ENCODE measurements at places on chromosomes 16 and 17. TPM values are rescaled to one million over a fixed set of nuclear protein-coding genes. Genes with fewer than 3 reads are reported as not detected.

ATP1B2 gene
- not detected for total RNA-seq

- peak; percentile 64 for DNase-seq
Observed at GRCh38 chr17:3915995-3916696, at the start of gene P2RX1. Gene P2RX1, minus strand, starts transcription at chr17:3916465. Its CDS starts 240 bp downstream, at chr17:3916225.

DNA sequence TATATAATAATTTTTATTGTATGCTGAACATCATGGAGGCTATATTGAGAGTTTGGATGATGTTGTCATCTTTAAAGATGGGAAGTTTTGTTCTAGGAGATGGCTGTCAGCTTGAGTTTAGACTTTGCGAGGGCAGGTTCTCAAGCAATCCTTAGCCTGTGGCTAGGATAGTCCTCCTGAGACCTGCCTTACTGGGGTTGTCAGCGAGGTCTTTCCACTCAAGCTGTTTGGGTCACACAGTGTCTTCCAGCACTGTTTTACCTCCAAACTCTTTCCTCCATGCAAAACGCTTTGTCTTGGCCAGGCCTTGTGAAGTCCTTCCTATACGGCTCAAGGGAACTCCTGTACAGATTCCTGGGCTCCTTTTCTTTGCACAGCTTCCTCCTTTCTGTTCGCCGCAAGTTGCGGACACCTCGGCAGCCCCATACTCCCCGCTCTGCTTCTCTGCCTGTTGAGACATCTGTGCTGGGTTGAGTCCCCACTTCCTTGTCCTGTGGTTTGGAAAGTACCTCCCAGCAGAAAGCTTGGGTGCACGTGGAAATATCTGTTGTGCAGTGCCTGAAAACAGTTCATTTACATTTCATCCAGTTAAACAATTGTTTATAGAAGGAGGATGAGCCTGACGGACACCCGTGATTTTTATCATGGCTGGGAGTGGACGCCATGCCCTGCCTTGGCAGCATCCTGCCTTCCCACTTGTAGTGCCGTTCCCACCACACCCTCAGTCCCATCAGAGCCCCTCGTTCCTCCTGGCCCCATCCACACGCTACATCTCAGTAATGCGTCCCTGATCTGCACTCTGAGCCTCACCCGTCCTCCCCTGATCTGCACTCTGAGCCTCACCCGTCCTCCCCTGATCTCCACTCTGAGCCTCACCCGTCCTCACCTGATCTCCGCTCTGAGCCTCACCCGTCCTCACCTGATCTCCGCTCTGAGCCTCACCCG, 55.0 kb upstream of the CBFA2T3 start:
- DNase-seq: no peak

ANKRD40CL gene
- not detected for total RNA-seq

GRCh38 chr17:75822119-75822799, 21.9 kb downstream of the UNC13D start:
- no peak for DNase-seq

DNA sequence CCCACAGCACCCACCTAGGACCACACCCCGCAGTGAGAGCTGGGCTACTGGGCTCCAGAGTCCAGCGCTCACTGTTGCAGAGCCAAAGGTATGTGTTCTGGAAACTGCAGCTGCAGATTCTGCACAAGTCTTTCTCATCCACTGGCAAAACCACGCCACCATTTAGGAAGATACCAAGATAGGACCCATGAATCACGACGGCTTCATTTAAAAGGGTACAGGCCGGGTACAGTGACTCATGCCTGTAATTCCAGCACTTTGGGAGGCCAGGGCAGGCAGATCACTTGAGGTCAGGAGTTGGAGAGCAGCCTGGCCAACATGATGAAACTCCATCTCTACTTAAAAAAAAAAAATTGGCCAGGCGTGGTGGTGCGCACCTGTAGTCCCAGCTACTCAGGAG, 18.8 kb downstream of the FOXF1 start:
- peak; percentile 81 for DNase-seq

- DNase-seq: peak; percentile 96
Observed at GRCh38 chr17:40909351-40909750, 24.3 kb upstream of the KRT20 start.

DNA sequence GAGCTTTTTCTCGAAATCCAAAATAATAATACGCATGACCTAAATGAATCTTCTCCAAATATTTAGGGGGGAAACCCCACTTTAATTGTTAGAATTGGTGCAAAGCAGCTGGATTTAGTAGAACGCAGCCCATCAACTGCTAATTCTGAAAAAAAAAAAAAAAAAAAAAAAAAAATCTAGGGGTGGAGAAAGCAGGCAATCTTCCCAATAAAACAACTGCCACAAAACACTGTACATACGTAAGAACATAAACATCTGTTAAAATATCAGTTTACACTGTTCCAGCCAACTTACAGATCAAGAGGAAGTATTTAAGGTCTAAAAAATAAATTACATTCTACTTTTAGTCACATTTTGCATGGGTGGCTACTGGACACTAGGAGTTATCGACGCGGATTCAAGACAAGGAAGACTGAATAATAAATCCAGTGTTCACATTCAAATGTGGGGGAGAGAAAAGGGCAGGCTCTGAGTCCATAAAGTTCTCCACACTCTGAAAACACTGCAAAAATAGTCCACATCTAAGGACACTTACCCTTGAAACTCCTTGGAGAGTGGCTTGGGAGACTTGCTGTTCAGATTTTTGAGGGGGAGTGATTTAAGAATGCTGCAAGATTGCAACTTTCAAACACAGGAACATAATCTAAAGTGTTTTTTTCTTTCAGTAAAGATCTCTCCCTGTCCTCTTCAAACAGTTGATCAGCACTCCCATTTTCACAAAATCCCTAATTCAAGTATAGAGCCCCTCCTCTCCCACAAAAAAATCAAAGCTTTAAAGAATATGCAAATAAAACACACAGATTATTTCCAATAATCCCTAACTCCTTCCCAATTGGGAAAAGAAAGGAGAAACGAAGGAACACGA, 1.3 kb downstream of the APPBP2 start:
- DNase-seq: peak; percentile 25

DNA sequence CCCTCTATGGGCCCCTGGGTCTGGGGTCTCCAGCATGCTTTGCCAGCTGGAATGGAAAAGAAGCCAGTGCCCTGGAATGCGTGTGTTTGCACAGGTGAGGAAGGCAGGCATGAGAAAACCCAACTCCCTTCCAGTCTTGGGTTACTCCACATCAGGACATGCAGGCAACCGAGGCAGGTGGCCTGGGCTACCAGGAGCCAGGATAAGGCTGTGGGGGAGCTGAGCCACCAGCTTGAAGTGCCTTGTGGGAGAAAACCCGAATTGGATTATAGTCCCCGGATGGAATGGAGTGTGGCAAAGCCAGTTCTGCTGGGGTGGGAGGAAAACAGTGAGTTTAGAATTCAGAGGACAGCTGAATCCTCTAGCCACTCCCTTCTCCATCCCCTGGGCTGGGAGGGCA, 7.2 kb downstream of the SRCIN1 start:
- peak; percentile 86 for DNase-seq

DNA sequence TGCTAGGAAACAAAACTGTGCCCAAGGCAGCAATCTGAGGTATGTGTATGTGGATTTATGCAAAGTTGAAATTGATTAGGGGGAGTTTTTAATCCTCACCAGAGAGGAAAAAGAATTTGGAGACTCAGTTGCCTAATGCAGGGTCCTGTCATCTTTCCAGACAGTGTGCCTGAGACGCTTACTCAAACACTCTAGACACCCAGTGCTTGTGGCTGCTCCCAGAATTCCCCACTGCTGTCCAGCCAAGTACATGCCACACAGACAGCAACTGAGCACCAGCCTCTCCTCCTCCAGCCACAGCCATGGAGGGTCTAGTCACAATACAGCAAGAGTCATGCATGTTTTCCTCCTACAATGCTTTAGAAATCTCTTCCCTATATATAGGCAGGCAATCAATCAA, 118.1 kb downstream of the HIC1 start:
- no peak for DNase-seq

GRCh38 chr17:50425682-50426471, at the start of gene ACSF2:
Gene ACSF2, plus strand, starts transcription at chr17:50426218. Its CDS starts 44 bp downstream, at chr17:50426262.
- DNase-seq: peak; percentile 44

DNA sequence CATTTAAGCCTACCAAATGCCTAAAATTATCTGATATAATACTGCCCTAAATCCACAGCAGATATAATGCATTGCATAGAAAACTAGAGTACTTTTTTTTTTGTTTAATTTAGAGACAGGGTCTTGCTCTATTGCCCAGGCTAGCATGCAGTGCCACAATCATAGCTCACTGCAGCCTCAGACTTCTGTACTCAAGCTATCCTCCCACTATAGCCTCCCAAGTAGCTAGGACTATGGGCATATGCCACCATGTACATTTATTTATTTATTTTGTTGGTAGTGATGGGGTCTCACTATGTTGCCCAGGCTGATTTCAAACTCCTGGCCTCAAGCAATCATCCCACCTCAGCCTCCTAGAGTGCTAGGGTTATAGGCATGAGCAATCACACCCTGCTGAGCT, 20.0 kb downstream of the BRCA1 start:
- no peak for DNase-seq

GRCh38 chr16:81604960-81605383, 160.4 kb downstream of the CMIP start:
- DNase-seq: peak; percentile 72

DNA sequence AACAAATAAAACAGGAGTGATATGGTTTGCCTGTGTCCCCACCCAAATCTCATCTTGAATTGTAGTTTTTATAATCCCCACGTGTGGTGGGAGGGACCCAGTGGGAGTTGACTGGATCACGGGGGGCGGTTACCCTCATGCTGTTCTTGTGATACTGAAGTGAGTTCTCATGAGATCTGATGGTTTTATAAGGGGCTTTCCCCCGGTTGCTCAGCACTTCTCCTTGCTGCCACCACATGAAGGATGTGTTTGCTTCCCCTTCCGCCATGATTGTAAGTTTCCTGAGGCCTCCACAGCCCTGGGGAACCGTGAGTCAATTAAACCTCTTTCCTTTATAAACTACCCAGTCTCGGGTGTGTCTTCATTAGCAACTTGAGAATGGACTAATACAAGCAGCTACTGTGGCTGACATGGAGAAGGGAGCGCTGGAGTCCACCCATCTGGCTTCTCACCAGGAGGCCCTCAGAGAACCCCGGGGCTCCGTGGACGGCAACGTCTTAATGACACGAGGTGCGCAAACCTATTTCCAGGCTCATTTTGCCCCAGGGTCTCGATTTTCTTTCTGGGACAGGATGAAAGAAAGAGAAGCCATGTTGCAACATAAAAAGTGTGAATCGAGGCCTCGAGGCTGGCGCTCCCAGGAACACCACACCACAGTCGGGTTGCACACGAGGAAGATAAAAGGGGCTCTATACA, 129.5 kb downstream of the DYNLRB2 start:
- no peak for DNase-seq

GRCh38 chr16:67882374-67883145, 2.1 kb upstream of the NRN1L start:
- DNase-seq: no peak

EVPLL gene
- total RNA-seq: not detected

KRT20 gene
- not detected for total RNA-seq

CLEC3A gene
- total RNA-seq: not detected

- no peak for DNase-seq
Observed at GRCh38 chr17:65733314-65733713, 171.9 kb upstream of the AXIN2 start.

HLF gene
- 0.12 TPM for total RNA-seq

- peak; percentile 76 for DNase-seq
Observed at GRCh38 chr17:78899361-78900260, 3.4 kb downstream of the CEP295NL start.

GRCh38 chr17:72887917-72888316, 204.6 kb downstream of the SLC39A11 start:
- no peak for DNase-seq

ABCA6 gene
- total RNA-seq: not detected

GRCh38 chr17:37818689-37819088, 73.8 kb upstream of the HNF1B start:
- peak; percentile 90 for DNase-seq

LITAFD gene
- total RNA-seq: not detected

PNMT gene
- total RNA-seq: not detected

UBE2I gene
- total RNA-seq: 102 TPM

DNA sequence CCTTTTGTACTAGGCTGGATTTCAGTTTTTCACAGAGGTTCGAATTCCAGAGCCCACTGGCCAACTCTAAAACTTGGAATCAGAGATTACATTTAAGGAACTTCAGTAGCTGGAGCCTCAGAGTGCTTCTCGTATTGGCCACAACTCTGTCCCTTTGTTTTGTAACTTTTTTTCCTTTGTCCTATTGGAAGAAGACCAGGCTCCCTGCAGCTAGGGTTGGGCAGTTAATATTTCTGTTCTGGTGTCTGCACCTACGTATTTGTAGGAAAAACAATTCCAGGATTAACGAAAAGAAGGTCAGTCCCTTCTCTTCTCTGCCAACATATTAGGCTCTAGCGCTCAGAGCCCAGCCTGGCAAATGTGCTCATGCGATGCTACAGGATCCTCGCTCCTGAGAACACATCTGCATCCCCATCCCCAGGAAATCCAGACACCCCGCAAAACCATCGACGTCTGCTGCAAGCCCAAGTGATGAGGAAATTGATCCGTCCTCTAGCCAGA, 1.9 kb downstream of the CDH11 start:
- no peak for DNase-seq

KIF18B gene
- 16.3 TPM for total RNA-seq

- no peak for DNase-seq
Observed at GRCh38 chr16:87486713-87487247, 6.0 kb downstream of the ZCCHC14 start.

- no peak for DNase-seq
Observed at GRCh38 chr16:6356911-6357310, 975.7 kb upstream of the RBFOX1 start.

GRCh38 chr17:7022781-7023571, at the start of gene BCL6B:
Gene BCL6B, plus strand, starts transcription at chr17:7023050. Its CDS starts 622 bp downstream, at chr17:7023672.
- no peak for DNase-seq

DNA sequence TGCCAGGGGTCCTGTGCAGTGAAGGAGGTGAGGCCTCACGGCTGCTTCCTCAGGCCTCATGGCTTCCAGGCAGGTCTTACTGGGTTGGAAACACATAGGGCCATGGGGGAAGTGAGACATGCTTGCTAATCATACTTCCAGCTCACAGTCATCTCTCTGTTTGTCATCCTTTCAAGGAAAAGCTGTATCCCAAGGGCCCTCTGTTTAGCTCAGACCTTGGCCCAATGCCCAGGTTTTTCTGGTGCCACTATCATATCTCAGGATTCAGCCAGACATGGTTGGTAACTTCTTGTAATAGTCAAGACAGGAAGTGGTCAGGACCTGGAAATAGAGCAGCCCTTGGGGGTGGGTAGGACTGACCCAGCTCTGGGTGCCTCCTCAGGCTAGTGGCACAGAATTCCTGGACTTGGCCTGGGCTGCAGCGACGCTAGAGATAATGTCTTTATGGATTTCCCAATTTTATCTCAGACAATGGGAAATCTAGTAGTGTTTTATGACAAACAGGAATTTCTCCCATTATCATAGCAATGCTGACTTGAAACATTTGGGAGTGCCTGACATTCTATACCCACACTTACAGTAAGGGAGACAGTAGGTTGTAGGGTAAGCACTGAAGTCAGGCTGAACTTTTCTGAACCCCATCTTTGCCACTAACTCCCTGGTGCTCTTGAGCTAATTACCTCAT, 13.5 kb upstream of the ITGB3 start:
- peak; percentile 100 for DNase-seq

- DNase-seq: no peak
Observed at GRCh38 chr16:56279132-56279531, 87.8 kb downstream of the GNAO1 start.

VASN gene
- total RNA-seq: 100 TPM

OTOP2 gene
- not detected for total RNA-seq

- DNase-seq: no peak
Observed at GRCh38 chr17:74860229-74860871, 665 bp upstream of the GRIN2C start.

- DNase-seq: no peak
Observed at GRCh38 chr16:28878083-28878926, at the start of gene ATP2A1. Gene ATP2A1, plus strand, starts transcription at chr16:28878488. Its CDS starts 184 bp downstream, at chr16:28878672.

NOMO2 gene
- total RNA-seq: 106 TPM

CHST4 gene
- 0.55 TPM for total RNA-seq

GRCh38 chr16:48262631-48263030, 15.3 kb upstream of the ABCC11 start:
- no peak for DNase-seq

Measured in A172 (cell line).